ENCODE measurements at places on chromosomes 6 and 20. TPM values are rescaled to one million over a fixed set of nuclear protein-coding genes. Genes with fewer than 3 reads are reported as not detected.
A peak's percentile ranks its signal among the peaks of the same experiment; 100 is the strongest.

DNA sequence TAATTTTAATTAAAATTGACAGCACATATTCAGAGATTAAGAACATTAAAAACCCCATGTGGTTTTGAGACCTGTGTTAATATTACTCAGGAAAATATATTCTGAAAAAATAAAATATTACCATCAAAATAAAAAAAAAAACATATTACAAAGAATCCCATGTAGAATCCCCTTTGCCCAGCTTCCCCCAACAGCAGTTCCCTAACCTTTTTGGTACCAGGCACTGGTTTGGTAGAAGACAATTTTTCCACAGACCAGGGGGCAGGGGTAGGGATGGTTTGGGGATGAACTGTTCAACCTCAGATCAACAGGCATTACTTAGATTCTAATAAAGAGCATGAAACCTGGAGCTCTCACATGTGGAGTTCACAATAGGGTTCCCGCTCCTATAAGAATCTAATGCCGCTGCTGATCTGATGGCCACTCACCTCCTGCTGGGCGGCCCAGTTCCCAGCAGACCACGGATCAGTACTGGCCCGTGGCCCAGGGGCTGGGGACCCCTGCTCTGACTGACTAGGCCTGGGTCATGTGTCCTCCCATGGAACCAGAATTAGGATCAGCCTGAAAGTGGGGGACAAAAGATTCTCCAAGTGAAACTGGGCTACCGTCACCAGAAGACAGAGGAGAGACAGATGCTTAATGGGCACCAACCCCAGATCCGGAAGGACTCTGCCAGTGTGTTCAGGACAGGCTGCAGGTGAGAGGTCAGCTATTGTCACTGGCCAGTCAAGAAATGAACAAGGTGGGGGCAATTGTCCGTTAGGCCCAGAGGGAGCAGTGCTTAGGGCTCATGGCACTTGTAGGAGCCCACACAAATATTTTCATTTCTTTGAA is 235.5 kb downstream of the PREX1 start:
- no peaks in the 10 kb centered on the region for H3K27me3 ChIP-seq
- H3K27ac ChIP-seq = no peak overlapping the region
- H3K36me3 ChIP-seq = no peaks in the 10 kb centered on the region
- DNase-seq = no peak

- no peak overlapping the region for H3K4me3 ChIP-seq
- no peaks in the 10 kb centered on the region for H3K4me1 ChIP-seq
- DNase-seq = no peak
Measured at GRCh38 chr6:77124604-77125003, 338.7 kb downstream of the HTR1B start.

GRCh38 chr20:7333841-7334240 is 566.4 kb downstream of the BMP2 start:
- H3K4me1 ChIP-seq = no peaks in the 10 kb centered on the region
- H3K27me3 ChIP-seq = no peaks in the 10 kb centered on the region
- no peak overlapping the region for H3K4me3 ChIP-seq
- H3K36me3 ChIP-seq = no peaks in the 10 kb centered on the region
- DNase-seq = no peak

- DNase-seq = no peak
- H3K4me1 ChIP-seq = no peaks in the 10 kb centered on the region
- H3K27ac ChIP-seq = no peak overlapping the region
- no peak overlapping the region for H3K4me3 ChIP-seq
Measured at GRCh38 chr6:53673162-53673727, 7.7 kb upstream of the KLHL31 start.

DNA sequence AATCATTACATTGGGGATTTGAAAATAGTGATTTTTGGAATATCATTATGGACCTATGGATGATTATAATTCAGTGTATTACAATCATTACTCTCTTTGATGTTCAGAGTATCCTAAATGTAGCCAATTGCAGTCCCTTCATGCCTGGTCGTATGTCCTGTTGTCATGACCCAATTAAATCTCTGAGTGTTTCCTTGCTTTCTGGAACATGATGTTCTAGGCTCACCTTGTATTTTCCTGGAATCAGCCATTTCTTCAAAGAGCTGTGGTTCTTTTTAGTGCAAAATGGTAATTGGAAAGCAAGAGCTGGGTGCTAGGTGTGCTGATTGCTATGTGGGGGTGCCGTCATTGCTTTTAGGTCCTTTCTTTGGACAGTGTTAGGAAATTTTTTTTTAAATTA is 100.7 kb upstream of the RNF24 start:
- no peaks in the 10 kb centered on the region for H3K36me3 ChIP-seq
- H3K27ac ChIP-seq = no peak overlapping the region
- DNase-seq = no peak
- no peaks in the 10 kb centered on the region for H3K4me1 ChIP-seq
- H3K4me3 ChIP-seq = no peak overlapping the region

GRCh38 chr6:129469070-129469662 is 240.8 kb downstream of the ARHGAP18 start:
- H3K4me1 ChIP-seq = peaks cover 7% of the 10 kb centered on the region
- H3K27me3 ChIP-seq = no peaks in the 10 kb centered on the region
- no peak overlapping the region for H3K4me3 ChIP-seq
- no peaks in the 10 kb centered on the region for H3K36me3 ChIP-seq
- DNase-seq = no peak

Gene MEI4
- 1.0 TPM for total RNA-seq

Gene DYNLRB1
- total RNA-seq = 73.1 TPM

DNA sequence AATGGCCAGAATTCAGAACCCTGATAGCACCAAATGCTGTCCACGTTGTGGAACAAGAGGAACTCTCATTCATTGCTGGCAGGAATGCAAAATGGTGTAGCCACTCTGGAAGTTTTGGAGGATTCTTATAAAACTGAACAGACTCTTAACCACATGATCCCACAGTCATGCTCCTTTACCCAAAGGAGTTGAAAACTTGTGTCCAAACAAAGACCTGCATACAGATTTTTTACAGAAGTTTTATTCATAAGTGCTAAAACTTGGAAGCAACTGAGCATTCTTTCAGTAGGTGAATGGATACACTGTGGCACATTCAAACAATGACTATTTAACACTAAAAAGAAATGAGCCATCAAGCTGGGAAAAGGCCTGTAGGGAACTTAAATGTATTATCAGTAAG is 32.5 kb downstream of the PREP start:
- no peak overlapping the region for H3K27ac ChIP-seq
- no peaks in the 10 kb centered on the region for H3K4me1 ChIP-seq
- H3K36me3 ChIP-seq = no peaks in the 10 kb centered on the region
- H3K27me3 ChIP-seq = no peaks in the 10 kb centered on the region

DNA sequence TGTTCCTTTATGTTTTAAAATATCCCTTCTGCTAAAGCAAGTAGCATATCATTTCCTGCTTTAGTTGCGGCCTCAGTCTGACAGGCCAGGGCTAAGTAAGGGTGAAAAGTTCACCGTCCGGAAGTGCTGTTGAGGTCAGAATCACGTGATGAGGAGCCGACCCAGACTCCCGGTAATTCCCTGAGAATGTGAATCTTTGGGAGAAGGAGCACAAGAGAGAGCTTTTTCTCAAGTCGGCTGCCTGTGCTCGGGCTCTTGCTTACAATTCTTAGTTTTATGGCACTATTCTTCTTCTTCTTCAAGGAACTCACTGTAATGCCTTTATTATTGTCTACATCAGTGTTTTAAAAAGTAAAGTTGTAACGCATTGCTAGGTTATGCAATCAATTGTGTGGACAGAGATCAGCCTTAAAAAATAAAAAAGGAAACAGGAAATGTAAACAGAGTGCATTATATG is 309.3 kb downstream of the PRL start:
- H3K4me3 ChIP-seq = no peak overlapping the region
- peak; percentile 29 for DNase-seq
- H3K27ac ChIP-seq = no peak overlapping the region
- no peaks in the 10 kb centered on the region for H3K27me3 ChIP-seq
- H3K4me1 ChIP-seq = no peaks in the 10 kb centered on the region
- H3K36me3 ChIP-seq = no peaks in the 10 kb centered on the region

Gene WFDC10B
- not detected for total RNA-seq

Gene HSPA1A
- total RNA-seq = 36.0 TPM

GRCh38 chr6:11700118-11700718 is 78.4 kb downstream of the ADTRP start:
- H3K4me3 ChIP-seq = no peak overlapping the region
- no peaks in the 10 kb centered on the region for H3K4me1 ChIP-seq
- no peak overlapping the region for H3K27ac ChIP-seq

Gene NRN1
- total RNA-seq = 0.74 TPM

- no peak overlapping the region for H3K27ac ChIP-seq
- peaks cover 67% of the 10 kb centered on the region for H3K4me1 ChIP-seq
- peak; percentile 55 for DNase-seq
- H3K36me3 ChIP-seq = no peaks in the 10 kb centered on the region
Measured at GRCh38 chr20:21516861-21517565, 3.1 kb upstream of the NKX2-2 start.

Data from neural progenitor cell (in vitro differentiated cells).